ENCODE measurements at places on chromosomes 3 and 15.

- no peak for DNase-seq
Measured at GRCh38 chr15:74294010-74294409, 57.9 kb downstream of the CCDC33 start.

DNA sequence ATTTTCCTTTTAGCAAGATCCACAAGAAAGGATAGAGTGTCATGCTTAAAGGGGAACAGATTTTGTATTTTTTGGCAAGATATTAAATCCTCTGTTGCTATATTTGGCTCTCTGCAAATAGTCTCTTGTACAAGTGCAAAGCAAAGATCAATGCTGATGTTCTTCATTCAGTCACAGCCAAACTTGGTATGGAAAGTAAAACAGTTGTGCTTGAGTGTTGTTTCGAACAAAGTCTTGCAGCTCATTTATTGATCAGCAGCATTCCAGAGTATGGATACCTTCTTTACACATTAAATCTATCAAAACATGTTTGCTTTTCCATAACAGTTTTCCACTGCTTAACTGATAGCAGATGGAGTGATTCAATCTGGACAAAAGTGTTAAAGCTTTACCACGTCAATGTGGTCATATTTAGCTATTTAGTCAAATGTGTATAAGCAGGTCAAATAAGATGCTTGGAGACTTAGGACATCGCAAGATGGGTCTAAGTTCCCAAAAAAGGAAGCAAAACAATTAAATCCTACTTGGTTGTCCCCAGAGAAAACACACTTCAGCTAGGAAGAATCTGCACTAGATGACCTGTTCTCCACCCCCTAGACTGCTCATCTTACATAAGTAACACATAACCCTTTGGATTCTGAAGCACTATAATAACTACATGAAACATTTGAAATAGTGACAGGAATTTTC, 52.4 kb downstream of the VGLL3 start:
- DNase-seq: no peak

DNA sequence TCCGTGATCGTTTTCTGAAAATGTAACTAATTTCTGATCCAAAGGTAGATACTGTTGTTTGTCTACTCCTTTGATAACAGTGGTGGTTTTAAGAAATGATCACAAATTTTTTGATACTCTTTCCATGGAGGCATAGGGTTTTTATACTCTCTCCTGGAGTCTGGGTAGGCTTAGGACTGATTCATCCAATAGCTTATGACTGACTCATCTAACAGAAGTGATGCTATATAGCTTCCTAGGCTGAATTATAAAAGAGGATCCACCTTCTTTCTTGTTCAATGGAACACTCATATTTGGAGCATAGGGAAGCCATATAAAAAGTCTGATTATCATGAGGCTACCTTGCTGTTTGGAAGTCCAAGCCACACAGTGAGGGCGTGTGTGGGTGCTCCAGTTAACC, 84.3 kb downstream of the CHST2 start:
- no peak for DNase-seq

GRCh38 chr15:74552773-74553441, 11.9 kb downstream of the ARID3B start:
- DNase-seq: no peak

DNA sequence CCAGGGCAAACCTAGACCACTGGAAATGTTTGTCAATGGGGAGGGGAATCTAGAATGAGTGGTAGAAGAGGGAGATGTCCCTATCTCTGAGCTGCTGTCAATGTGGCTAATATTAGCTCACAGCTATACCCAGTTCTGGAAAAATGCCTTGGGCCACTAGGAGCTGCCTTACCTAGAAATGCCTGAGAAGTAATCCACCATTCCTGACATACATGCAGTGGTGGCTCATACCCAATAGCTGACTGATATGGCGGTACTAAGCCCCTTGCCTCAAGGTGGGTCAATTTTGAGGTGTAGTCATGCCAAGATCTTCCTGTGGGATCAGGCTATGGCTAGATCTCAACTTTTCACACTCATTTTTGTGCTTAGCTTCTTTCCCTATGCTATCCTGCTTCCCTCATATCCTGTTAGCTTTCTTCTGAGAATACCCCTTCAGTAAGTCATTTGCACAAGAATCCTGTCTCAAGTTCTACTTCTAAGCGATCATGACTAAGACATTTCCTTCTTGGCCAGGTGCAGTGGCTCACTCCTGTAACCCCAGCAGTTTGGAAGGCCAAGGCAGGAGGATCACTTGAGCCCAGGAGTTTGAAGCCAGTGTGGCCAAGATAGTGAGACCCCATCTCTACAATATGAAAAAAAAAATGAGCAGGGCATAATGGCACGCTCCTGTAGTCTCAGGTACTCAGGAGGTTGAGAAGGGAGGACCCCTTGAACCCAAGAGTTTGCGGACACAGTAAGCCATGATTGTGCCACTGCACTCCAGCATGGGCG, 49.1 kb upstream of the RFX7 start:
- DNase-seq: no peak

DNA sequence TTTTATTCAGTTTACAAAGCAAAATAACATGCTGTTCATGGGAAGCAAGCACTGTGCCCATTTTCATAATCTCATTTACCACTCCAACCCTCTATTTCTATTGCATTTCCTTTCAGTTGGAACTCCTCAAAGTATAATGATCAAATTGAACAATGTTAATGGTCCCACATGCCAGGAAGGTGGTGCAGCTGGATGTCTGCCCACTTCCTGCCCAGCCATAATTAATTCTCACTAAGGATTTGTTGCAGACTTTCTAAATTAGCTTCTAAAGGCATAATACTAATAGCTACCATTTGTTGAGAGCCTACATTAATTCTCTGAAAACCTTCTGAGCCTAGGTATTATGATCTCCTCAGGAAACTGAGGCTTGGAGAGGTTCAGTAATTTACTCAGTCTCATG, 316.1 kb upstream of the TPM1 start:
- DNase-seq: no peak

GRCh38 chr3:77373619-77374018, 333.7 kb downstream of the ROBO2 start:
- DNase-seq: no peak
